WERI-Rb-1 (cell line): ENCODE measurements at places on chromosomes 3 and 15.

DNA sequence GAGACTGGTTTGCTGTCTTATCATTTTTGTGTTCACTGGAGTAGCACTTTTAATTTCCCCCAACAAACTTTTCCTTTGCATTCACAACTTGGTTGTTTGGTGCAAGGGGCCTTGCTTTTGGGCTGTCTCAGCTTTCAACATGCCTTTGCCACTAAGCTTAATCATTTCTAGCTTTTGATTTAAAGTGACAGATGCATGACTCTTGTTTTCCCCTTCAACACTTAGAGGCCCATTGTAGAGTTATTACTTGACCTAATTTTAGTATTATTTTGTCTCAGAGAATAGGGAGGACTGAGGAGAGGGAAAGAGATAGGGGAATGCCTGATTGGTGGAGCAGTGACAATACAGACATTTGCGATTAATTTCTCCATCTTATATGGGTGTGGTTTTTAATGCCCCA is 340.1 kb upstream of the MANF start:
- no peak for DNase-seq

DNA sequence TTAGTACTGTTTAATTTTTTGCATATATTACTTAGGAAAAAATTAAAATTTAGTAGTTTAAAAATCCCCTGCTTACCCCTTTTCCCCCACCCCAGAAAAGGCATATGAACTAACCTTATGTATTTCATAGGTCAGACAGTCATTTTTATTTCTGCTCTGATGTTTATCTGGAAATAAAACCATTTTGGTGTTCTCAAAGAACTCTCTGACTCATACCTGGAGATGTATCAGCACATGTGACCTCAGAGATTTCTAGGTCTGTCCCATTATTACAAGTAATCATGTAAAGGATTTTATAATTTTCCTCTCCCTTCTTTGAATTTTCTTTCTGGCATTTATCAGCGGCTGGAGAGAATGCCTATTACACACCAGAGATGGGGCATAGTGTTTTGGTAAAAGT is 14.1 kb upstream of the CCR8 start:
- no peak for DNase-seq

- DNase-seq, result no peak
Measured at GRCh38 chr3:98986073-98986472, 84.6 kb upstream of the DCBLD2 start.

DNA sequence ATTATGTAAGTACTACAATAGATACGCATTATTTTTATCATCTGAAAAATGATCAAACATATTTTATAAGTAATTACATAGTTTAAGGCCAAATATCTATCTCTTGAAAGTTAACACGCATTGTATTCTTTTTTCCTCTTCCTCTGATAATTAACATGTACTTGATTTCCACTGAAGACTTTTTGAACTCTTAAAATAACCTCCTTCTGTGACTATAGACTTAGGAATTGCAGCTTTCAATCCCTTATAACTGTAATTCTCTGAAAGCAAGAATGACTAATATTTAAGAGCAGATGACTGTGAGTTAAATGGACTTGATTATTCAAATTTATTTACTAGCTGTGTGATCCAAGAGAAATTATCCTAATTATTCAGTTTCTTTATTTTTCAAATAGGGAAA is 730.6 kb upstream of the NECTIN3 start:
- DNase-seq, result no peak

GRCh38 chr3:128814060-128814459 is 65.4 kb upstream of the ACAD9 start:
- no peak for DNase-seq
